ENCODE measurements at places on chromosomes 2 and 18.

GRCh38 chr2:190323406-190323805 lies 3.8 kb upstream of the HIBCH start:
- no peak for DNase-seq

DNA sequence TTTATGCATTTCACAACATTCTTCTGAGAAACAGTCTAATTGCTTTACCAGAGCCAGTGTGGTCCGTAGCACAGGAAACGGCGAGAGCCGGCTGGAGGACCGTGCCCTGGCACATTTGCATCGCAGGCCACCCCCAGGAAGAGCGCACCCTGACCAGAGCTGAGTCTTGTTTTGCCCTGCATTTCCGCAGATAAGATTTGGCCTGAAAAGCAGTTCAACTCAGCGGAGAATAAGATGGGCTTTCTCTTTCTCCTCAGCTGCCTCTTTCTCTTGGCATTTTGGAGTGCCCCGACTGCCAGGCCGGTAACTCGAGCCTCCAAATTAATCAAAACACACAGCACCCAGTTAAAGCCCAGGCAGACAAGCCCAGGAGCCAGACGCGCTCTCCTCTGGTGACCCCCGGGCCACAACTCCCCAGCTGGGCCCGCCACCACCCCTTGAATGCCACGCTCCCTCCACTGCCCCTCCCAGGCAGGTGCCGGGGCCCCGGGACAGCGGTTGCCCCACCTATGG lies 464 bp downstream of the COL4A4 start:
- no peak for DNase-seq

DNA sequence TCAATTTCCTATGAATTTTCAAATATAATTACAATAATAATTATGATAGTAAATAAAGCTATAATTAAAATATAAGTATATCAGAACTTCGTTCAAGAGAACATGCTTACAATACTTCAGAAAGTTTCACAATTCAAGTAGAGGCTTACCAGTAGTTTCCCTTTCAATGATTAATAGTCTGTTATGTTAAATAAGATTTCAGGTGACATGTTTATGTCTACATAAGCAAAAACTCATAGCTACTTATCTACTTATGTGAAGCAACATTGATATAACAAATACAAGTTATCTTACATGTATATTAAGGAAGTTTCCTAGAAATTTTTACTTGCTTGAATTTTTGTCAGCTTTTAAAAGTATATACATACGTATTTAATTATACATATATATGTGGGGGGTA lies 4.5 kb upstream of the COL3A1 start:
- no peak for DNase-seq

- no peak for DNase-seq
These were observed 234.3 kb upstream of the CYRIA start for GRCh38 chr2:16899958-16900357.

Measured in GF-D8 (cell line).